ENCODE measurements at places on chromosomes 1 and 21.

- DNase-seq, result no peak
Observed at GRCh38 chr1:94772230-94772641, 47.9 kb upstream of the SLC44A3 start.

DNA sequence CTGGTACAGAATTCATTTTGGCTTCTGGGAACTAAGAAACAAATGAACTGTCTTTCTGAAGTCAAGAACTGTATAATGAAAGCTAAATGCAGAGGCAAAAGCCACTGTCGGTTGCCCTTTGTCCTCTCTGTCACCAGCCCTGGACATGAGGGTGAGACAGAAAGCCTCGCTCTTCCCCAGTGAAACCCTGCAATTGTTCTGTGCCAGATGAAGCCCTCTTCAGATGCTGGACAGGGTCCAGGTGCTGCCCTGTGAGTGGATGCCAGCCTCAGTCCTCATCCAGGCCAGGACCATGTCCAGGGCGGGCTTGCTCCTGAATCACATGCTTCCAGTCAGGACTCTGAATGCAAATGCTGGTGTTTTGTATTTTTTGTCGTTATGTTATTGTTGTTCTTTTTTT lies 138.7 kb downstream of the RUNX1 start:
- no peak for DNase-seq

GRCh38 chr1:25484096-25484495 lies 53.4 kb downstream of the MACO1 start:
- no peak for DNase-seq

- DNase-seq, result no peak
Observed at GRCh38 chr1:185627171-185627570, 107.0 kb upstream of the HMCN1 start.

DNA sequence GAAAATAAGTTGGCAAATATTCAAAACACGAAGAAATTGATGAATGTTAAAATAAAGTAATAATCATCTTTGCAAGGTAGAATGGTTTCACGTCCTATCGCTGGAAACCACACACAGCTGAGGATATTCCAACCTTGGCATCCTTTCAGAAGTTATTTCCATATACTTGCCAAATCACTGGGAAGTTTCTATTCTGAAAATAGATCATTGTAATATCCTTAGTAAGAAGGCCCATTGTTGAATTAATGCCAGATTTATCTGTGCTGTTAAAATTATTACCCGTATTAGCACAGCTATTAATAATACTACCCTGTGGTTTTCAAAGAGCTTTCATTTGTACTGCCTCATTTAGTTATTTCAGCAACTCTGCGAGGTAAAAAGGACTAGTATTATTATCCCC lies 81.1 kb downstream of the OLFM3 start:
- DNase-seq, result no peak

DNA sequence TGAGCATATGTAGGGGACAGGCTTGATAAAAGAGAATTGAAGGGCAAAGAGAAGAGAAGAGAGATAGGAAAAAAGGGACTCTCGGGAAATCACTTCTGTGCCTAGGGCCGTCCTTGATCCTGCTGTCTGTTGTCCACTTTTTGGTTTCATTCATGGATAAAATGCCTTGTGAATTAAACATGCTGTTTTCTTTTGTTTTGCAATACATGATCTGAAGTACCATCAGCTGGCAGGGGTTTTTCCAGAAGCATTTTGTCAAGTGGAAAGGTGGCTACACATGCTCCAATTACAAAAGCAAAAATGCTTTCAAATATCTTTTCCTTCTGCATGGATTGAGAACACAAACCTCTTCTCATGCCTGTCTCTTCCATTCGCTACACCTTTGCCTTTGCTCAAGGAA lies 361.7 kb downstream of the PDE4B start:
- DNase-seq, result no peak

Data from activated naive CD8-positive, alpha-beta T cell treated with anti-CD3 and anti-CD28 coated beads, Interleukin-2, amount 50 U/mL, for 16 hours (primary cell).